ENCODE measurements at places on chromosomes 1 and 21.

DNA sequence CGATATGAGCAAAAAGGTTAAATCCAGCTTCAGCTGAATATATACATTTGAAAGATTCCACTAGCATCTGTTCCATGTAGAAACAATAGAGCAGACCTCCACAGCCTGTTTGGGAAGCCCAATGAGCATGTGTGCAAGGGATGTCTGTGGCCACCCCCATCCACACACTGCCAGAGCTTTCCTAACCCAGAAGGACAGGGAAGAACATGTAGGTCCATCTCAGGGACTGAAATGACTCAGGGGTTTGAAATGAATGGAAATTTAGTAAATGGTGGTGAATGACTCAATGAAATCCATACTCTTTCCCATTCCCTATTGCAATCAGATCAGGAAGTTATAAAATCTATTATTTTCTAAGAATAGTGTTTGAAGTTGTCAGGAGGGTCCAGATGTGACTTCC is 397.2 kb downstream of the DUSP10 start:
- no peak for DNase-seq

- DNase-seq = no peak
These were observed 914 bp downstream of the ZNF326 start for GRCh38 chr1:89995598-89996449.

DNA sequence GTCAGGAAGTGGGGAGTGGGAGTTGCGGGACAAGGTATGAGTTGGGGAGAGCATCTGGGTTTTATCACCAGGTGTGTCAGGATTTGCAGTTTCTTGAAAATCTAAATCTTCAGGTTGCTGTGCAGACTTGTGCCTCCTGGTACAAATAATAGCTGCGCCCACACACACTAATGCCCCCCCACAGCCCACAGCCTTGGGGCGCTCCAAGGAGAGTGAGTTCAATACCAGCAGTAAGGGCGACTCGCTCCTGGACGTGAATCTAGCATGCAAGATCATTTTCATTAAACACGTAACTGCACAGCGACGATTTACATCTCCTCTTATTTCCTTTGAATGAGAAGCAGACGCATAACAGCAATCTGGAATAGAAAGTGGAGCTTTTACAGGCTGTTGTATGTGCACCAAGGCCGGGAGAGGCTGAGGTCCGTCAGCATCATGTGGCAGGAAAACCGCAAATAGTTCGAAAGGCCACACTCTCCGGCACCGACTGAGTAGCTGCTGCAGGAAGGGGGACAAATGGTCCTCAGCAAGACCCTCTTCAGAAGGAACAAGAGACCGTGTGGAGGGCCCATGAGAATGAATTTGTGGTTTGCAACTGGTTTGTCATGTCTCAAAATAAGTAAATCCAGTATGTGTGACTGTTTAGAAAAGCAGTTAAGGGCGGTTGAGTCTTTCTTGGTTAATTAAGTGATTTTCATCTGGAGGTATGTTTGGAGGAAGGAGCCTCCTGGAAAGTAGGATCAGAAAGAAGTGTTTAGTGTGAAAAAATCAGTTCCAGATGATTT is 439.5 kb downstream of the SMYD3 start:
- DNase-seq = no peak

DNA sequence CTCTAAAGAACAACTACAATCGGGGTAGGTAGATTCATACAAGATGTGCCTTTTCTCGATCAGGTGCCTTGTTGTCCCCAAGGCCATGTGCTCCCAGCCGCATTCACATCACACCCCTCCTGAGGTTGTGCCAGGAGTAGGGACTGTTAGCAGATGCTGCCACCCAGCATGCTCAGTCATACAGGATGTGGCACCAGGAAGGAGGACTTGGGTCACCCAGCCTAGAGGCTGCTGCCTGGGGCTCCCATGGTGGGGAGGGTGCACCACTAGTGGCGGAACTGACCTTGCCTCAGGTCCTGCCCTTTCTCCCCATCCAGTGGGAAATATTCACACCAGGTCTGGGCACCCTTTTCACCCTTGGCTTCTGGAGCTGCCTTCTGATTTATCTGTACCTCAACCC is 8.3 kb downstream of the TEX35 start:
- no peak for DNase-seq

GRCh38 chr1:198809247-198809646 is 170.4 kb downstream of the PTPRC start:
- no peak for DNase-seq
